ENCODE measurements at places on chromosomes 3 and 15.

DNA sequence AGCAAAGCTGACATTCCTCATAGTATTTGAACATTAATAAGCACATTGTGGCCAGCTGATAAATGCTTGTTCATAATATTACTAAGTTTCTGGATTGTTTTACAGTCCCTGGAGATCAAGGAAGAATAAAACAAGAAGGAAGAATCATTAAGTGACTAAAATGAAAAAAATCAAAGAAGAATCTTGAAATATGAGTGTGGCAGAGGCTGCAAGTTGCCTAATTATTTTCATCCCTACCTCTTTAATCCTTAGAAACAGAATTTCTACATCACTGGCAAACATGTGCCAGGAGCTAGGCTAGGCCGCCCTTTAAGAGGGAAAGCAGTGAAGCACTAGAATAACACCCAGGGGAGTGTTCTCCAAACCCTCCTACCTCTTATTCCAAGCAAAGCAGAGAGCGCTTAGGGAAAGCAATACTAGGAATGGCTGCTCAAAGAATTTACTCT lies 98.9 kb downstream of the MAGI1 start:
- DNase-seq: no peak

- no peak for DNase-seq
Measured at GRCh38 chr15:91228383-91228782, 128.3 kb downstream of the SV2B start.

- DNase-seq: no peak
Measured at GRCh38 chr3:178386880-178387279, 149.4 kb upstream of the KCNMB2 start.

DNA sequence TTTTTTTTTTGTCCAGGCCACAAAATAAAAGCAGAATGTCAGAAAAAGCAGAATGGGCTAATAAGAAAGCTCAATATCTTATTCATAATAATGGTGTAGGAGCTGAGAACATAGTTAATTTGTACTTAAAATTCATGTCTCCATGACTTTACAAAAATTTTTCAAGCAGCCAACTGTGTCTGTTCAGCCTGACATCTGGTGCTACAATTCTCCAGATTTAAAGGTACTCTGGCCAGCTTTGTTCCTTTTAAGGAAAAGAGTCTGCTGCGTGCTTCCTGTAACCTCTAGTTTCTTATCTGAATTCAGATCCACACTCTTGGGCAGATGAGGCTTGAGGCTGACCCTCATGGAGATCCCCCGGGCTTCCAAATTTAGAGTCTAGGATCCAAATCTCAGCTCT lies 8.7 kb upstream of the RFX7 start:
- DNase-seq: no peak

GRCh38 chr3:127404221-127405009 lies 116.6 kb upstream of the PRR20G start:
- no peak for DNase-seq

Measured in testis (tissue), 5 donors.